ENCODE measurements at places on chromosomes 16 and 17.

- no peaks in the 10 kb centered on the region for H3K4me1 ChIP-seq
- no peak for DNase-seq
- H3K27ac ChIP-seq: no peak overlapping the region
These were observed 439.0 kb upstream of the ASIC2 start for GRCh38 chr17:33732116-33732515.

- H3K4me1 ChIP-seq: no peaks in the 10 kb centered on the region
- DNase-seq: no peak
- H3K27me3 ChIP-seq: no peaks in the 10 kb centered on the region
- H3K4me3 ChIP-seq: no peak overlapping the region
- no peaks in the 10 kb centered on the region for H3K36me3 ChIP-seq
- no peak overlapping the region for H3K27ac ChIP-seq
These were observed 150.7 kb downstream of the PRKCB start for GRCh38 chr16:23986455-23986854.

DNA sequence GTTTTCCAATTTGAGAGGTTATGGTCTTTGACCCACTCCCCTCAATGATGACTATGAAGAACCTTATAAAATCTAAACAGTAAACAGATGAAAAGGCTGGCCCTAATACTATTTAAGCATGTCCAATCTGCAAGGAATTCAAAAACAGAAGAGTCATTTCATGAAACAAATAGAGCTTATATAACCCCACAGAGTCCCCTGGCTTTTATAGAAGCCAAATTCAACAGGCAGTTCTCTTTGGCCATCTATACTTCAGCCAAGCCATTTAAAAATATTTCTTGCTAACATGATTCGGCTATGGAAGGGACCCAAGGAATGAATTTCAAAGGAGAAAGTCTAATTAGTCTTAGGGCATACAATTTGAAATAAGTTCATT is 43.4 kb downstream of the SPOP start:
- H3K4me3 ChIP-seq: no peak overlapping the region
- H3K36me3 ChIP-seq: no peaks in the 10 kb centered on the region
- H3K4me1 ChIP-seq: peaks cover 86% of the 10 kb centered on the region
- no peak for DNase-seq

DNA sequence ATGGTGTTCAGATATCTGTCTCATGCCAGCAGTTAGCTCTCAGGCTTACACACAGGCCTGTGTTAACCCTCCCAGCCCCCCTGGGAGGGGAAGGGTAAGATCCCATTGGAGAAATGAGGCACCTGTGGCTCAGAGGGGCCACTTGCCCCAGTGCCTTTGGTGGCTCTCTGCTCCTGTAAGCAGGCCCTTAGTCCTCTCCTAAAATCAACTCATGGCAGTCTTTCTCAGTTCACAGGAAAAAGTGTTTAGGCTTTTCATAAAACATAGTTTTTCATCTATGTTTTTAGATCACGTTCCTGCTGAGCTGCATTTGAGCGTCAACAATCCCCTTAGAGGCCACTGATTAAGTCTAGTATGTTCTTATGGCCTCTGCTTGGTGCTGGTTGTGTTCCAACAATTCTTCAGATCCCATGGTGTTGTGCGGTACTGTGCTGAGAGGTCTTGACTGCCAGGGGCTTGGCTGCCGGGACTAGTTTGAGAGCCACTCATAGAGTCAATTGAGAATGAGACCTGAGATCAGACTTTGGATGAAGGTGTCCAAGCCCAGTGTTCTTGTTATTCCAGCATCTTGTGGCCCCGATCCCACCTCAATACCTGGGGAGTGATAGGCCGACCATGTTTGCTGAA is 10.6 kb downstream of the TAOK2 start:
- no peaks in the 10 kb centered on the region for H3K4me1 ChIP-seq
- H3K27ac ChIP-seq: no peak overlapping the region
- peaks cover 95% of the 10 kb centered on the region for H3K36me3 ChIP-seq
- H3K4me3 ChIP-seq: no peak overlapping the region
- H3K27me3 ChIP-seq: no peaks in the 10 kb centered on the region
- DNase-seq: no peak

GRCh38 chr17:15490634-15491261 is 23.3 kb upstream of the CDRT4 start:
- no peaks in the 10 kb centered on the region for H3K4me1 ChIP-seq
- H3K27me3 ChIP-seq: no peaks in the 10 kb centered on the region
- H3K36me3 ChIP-seq: no peaks in the 10 kb centered on the region

GRCh38 chr17:12616161-12616560 is 49.5 kb upstream of the MYOCD start:
- no peaks in the 10 kb centered on the region for H3K27me3 ChIP-seq
- H3K4me3 ChIP-seq: no peak overlapping the region
- H3K27ac ChIP-seq: no peak overlapping the region
- H3K36me3 ChIP-seq: no peaks in the 10 kb centered on the region

- H3K4me3 ChIP-seq: no peak overlapping the region
- H3K27me3 ChIP-seq: no peaks in the 10 kb centered on the region
- H3K4me1 ChIP-seq: peaks cover 21% of the 10 kb centered on the region
- H3K36me3 ChIP-seq: peaks cover 13% of the 10 kb centered on the region
- no peak for DNase-seq
These were observed 2.2 kb downstream of the WDR81 start for GRCh38 chr17:1726626-1727257.

DNA sequence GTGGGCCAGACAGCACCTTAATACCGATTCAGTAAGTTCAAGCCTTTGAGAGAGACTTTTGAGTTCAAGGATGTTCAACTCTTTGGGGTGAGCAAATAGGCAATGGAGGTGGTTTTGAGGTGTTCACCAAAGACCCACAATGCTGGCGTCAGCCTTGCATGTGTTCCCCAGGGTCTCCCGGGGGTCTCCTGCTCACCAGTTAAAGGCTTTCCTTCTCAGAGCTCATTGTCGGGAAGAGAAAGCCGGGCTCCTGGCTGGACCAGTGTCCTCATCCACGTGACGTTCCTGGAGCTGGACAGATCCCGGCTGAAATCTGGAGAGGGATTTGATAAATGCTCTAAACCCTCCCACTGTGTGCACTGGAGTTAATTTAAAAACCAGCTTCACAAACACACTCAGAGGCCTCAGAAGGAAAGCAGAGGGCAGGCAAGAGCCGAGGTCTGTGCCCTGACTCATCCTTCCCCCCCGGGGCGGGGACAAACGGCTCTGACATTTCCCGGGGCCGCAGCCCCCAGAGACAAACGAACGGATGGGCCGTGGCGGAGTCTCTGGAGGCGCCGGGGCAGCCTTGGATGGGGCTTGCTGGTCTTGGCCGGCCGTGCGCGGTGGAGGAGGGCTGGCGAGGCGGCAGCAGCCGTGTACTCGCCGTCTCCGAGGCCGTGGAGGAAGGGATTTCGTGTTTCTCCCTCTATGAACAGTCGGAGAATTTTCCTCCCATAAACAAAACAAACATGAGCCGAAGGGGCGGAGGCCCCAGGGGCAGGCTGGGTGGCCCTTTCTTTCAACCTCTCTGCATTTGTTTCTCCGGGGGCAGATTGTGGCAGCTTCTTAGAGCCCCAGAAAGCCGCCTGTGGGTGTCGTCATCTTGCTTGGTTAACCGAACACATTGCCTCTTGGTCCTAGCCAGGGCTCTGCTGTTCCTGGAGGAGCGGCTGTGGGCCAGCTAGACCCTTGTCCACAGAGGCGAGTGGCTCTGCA is 94.2 kb downstream of the NTN1 start:
- no peaks in the 10 kb centered on the region for H3K36me3 ChIP-seq
- H3K4me1 ChIP-seq: peaks cover 26% of the 10 kb centered on the region
- peak overlapping the region; percentile 68 for H3K4me3 ChIP-seq
- H3K27ac ChIP-seq: peak overlapping the region; percentile 85
- peak; percentile 66 for DNase-seq

DNA sequence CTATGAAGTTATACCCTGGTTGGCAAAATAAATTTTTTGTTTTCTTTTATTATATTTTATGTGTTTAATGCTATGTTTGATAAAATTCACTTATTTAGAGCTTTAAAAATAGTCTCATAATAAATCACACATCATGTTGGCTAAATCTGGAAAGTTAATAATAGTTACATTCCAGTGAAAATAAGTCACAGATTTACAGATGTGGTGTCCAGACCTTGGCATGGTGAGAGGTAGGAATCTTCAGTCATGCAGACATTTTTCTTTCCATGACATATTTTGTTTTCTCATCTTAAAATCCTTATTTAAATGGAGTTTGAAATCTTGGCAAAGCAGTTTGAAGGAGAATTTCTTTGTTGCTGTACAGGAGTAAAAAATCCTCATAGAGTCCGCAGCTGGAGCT is 48.1 kb upstream of the GOSR1 start:
- no peak for DNase-seq
- H3K4me1 ChIP-seq: peaks cover 26% of the 10 kb centered on the region
- no peaks in the 10 kb centered on the region for H3K27me3 ChIP-seq
- peak overlapping the region; percentile 42 for H3K27ac ChIP-seq
- H3K4me3 ChIP-seq: peak overlapping the region; percentile 34
- H3K36me3 ChIP-seq: no peaks in the 10 kb centered on the region

- H3K27me3 ChIP-seq: no peaks in the 10 kb centered on the region
- no peak overlapping the region for H3K4me3 ChIP-seq
These were observed 36.4 kb upstream of the TMEM97 start for GRCh38 chr17:28282596-28282995.

DNA sequence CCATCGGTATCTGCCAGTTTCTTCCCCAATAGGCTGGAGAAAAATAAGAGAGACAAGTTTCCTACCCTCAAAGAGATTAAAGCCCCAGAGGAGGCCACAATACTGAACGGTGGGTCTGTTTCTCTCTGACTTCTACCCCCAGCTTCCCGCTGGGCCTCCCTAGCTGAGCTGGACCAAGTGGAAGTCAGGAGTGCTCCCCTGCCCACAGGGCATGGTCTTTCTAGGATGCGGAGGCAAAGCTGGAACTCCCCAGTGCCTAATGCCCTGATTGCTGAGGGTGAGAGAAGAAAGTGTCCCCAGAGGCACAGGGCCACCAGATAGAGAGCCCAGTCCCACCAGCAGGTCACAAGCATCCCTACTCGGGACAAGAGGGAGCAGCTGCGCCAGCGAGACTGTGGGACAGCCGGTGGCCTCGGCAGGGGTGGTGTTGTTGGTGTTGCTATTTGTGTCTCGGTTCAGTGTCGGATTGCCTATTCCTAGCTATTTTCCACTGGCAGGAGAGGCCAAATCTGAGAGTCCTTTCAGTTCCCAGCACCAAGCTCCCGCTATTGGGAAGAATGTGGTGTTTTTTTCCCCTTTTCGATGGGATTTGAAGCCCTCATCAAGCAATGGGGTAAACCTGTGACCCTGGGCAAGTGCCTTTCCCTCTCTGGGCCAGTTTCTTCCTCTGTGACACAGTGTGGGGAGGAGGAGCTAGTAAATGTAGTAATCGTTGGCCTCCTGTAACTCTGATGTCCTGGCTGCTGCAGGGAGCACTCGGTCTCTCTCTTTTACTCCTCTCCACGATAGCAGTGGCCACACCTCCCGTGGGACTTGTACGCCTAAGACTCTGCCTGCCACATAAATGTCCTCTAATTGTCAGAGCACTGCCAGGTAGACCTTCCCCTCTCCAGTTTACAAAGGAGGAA is 22.5 kb upstream of the TBX2 start:
- no peak overlapping the region for H3K4me3 ChIP-seq
- no peaks in the 10 kb centered on the region for H3K27me3 ChIP-seq
- DNase-seq: no peak
- no peaks in the 10 kb centered on the region for H3K4me1 ChIP-seq

DNA sequence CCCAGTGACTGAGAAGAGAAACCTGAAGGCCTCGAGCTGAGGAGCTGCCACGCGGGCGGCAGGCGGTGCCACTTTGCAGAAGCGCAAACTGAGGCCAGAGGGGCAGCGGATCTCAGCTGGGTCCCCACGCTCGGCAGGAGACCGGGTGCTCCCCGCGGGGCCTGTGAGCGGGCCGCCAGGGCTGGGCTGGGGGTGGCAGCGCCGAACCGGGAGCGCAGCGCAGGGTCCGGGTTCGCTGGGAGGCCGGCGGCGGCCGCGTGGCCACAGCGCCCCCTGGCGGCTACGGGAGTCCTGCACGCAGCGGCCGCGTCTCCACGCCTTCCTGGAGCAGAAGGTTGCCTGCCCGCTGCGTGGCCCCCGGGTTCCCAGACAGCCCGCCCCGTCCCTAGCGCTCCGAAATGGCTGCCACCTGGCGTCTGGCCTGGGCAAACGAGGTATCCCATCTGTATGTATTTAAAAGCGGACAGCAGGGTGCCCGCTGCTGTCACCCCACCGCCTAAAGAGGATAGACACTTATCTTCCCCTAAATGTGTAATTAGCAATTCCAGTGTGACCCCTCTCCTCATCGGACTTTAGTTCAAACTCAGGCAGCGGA is 96.1 kb upstream of the CDH5 start:
- H3K4me1 ChIP-seq: peaks cover 2% of the 10 kb centered on the region
- H3K27ac ChIP-seq: no peak overlapping the region
- H3K4me3 ChIP-seq: peak overlapping the region; percentile 73

- DNase-seq: no peak
- no peaks in the 10 kb centered on the region for H3K36me3 ChIP-seq
- H3K4me1 ChIP-seq: no peaks in the 10 kb centered on the region
- H3K4me3 ChIP-seq: no peak overlapping the region
- H3K27ac ChIP-seq: no peak overlapping the region
- no peaks in the 10 kb centered on the region for H3K27me3 ChIP-seq
These were observed 370.8 kb downstream of the SEC14L1 start for GRCh38 chr17:77511514-77512061.

- H3K36me3 ChIP-seq: peaks cover 3% of the 10 kb centered on the region
- no peaks in the 10 kb centered on the region for H3K27me3 ChIP-seq
- no peak for DNase-seq
These were observed 42.3 kb downstream of the BPTF start for GRCh38 chr17:67867591-67867990.

GRCh38 chr17:607361-608147 is 107.1 kb downstream of the VPS53 start:
- no peak overlapping the region for H3K4me3 ChIP-seq
- peaks cover 11% of the 10 kb centered on the region for H3K36me3 ChIP-seq
- no peaks in the 10 kb centered on the region for H3K27me3 ChIP-seq
- DNase-seq: no peak

GRCh38 chr17:10073941-10074340 is 124.5 kb downstream of the GAS7 start:
- no peak overlapping the region for H3K27ac ChIP-seq
- no peak for DNase-seq
- H3K36me3 ChIP-seq: no peaks in the 10 kb centered on the region
- no peak overlapping the region for H3K4me3 ChIP-seq
- H3K27me3 ChIP-seq: no peaks in the 10 kb centered on the region

DNA sequence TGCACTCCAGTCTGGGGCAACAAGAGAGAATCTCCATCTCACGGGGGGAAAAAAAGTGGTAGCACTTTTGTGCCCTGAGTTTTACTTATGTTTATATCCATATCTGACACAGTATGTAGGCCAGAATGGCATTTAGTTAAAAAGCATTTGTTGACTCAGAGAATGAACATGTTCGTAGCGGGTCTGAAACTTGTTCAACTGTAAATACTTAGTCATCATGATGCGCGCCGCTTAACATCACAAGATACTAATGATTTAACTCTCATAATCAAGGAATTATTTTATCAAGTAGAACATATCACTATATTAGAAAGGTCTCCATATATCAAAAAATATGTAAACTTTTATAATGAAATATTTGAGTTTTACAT is 55.3 kb upstream of the ITGA2B start:
- no peak overlapping the region for H3K4me3 ChIP-seq
- no peak overlapping the region for H3K27ac ChIP-seq

Data from thoracic aorta (tissue), 2 donors.